GM18507 (cell line): ENCODE measurements at places on chromosomes 2 and 18.

DNA sequence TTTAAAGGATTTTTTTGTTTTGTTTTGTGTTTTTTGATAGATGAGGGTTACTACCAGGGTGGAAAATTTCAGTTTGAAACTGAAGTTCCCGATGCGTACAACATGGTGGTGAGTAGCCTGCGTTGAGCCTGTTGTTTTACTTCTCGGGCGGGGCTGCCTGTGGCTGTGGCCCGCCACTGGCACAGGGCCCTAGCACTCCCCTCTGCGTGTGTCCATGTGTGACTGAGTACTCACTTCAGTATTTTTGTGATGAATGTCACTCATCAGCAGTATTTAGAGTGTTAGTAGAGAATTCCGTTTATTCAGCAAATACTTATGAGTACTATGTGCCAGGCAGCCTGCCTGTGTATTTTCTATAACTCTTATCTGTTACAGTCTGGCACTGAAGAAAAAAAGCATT, 44.3 kb upstream of the SCLY start:
- DNase-seq, result no peak

DNA sequence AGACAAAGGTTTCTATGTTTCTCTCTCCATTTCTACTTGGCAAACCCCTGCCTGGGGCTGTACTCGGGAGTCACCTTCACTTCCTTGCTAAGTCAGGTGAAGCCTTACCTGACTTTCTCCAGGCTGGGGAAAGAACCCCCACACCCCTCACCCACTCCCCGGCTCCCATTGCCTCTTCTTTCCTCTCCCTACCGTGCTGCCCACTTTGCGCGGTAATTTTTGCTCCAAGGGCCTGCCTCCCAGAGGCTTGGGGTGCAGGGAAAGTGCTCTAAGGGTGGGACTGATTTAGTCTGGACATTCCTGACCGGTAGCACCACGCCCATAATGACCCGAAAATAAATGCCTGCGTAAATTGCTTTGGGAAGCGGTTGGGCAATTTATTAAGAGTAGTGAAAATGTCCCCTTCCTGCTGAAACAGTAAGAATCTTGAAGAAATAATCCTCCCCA, 49.1 kb upstream of the ATP6V1B1 start:
- DNase-seq, result no peak

DNA sequence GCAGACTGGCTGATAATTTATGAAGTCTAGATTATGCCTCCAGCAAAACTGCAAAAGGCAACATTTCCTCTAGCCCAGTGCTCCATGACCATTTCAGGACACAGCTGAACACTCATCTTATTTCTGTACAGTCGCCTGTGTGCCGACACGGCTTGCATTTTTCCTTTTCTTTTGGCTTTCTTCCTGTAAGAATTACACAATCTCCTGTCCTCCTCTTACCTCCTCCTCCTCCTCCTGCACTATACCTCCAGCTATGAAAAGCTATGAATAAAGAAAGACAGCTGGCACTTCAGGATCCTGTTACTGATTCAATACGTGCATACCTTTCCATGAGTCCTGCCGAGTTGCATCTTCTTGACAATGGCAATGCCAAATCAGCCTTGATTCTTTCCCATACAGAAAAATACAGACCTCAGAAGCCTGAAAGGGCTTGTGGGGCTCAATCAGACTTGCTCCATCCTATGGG, 32.2 kb upstream of the TRIB2 start:
- DNase-seq, result no peak

- DNase-seq, result no peak
Measured at GRCh38 chr2:45008296-45009129, 739 bp downstream of the SIX2 start.

DNA sequence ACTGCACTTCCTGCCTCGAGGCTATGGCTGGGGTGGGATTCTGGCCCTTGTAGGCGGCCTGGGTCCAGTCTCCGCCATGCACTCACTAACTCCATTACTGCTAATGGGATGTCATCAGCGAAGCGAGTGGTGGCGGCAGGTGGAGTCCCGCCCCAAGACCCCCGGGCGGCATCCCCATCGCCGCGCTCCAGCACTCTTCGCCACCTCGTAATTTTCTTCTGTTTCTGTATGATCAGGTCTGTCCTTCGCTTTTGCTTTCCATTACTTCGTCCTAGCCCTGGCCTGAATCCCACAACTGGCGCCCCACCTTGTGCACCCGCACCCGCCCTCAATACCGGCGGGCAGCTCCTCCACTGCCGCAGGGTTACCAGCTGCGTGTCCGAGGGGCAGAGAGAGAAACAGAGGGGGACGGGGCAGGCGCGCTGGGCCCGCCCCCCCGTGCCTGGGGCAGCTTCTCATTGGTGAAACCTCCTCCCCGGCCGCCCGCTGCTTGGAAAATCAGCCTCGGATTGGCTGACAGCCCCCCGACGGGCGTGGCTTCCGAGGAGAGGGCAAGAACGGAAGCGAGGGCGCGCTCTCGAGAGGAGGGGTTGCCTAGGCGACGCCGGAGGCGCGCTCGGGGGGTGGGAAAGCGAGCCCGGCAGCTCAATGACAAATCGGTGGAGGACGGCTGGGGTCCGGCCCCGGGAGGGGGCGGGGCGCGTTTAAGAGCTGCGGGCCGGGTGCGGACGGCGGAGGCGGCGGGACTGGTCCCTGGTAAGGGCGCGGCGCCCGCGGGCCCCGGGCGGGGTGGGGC, at the start of gene RALB:
Gene RALB, plus strand, starts transcription at position 628 of the 796 bp plus-strand sequence. CDS start 25,813 bp downstream, outside the sequence.
- peak; percentile 97 for DNase-seq

- DNase-seq, result no peak
Measured at GRCh38 chr2:150325656-150326314, 161.7 kb downstream of the RND3 start.

- no peak for DNase-seq
Measured at GRCh38 chr18:59570796-59571195, 126.4 kb downstream of the CCBE1 start.

DNA sequence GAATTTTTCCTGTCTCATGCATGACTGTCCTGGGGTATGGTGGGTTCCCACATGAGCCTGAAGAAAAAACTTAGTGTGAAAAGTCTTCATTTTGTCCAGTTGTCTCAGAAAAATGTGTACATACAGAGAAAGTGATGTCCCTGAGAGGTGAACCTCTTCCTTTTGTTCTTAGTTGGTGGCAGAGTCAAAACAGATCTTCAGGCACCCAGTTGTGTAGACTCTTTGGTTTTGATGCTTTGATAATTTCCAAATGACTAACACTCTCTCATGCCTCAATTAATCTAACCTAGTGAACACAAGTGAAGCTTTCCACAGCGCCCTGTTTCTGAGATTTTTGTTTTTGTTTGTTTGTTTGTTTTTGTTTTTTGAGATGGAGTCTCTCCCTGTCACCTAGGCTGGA, 273.5 kb downstream of the PIK3C3 start:
- DNase-seq, result no peak

DNA sequence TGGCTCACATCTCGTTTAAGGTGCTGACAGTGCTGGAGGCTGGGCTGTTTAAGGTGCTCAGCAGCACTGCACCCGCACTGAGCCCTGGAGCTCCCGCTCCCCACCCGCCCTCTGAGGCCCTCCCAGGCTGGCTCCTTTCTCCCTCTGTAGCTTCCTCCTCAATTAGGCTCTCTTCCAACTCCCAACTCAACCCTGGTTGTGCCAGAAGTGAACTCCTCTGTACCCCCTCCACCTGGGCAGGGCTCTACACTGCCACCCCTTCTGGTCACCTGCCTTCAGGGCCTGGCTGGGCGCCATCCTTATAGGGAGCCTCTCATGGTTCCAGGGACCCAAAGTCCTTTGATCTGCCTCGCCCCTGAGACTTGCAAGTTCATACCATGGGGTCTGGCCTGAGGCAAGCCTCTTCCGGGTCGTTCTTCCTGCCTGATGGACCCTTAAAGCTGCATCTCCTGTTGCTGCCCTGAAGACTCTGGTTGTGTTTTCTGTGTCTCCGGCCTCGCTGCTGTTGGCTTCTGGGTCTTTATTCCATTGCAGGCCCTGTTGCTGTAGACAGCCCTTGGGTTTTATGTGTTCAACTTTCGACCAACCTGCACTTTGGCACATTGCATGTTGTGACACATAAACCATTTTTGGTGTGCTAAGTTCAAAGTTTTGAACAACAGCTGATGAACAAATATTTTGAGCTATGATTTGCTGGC, 199.6 kb downstream of the LDLRAD4 start:
- DNase-seq, result no peak
